ENCODE measurements at places on chromosomes 7 and 10.
A peak's percentile ranks its signal among the peaks of the same experiment; 100 is the strongest.

GRCh38 chr10:86191166-86191565 is 175.4 kb downstream of the GRID1 start:
- no peak for DNase-seq

- no peak for DNase-seq
Measured at GRCh38 chr7:2660359-2661095, 27.5 kb upstream of the AMZ1 start.

GRCh38 chr10:74342991-74343390 is 192.0 kb downstream of the ADK start:
- DNase-seq, result no peak

- no peak for DNase-seq
Measured at GRCh38 chr10:119643306-119644204, 7.6 kb upstream of the BAG3 start.

DNA sequence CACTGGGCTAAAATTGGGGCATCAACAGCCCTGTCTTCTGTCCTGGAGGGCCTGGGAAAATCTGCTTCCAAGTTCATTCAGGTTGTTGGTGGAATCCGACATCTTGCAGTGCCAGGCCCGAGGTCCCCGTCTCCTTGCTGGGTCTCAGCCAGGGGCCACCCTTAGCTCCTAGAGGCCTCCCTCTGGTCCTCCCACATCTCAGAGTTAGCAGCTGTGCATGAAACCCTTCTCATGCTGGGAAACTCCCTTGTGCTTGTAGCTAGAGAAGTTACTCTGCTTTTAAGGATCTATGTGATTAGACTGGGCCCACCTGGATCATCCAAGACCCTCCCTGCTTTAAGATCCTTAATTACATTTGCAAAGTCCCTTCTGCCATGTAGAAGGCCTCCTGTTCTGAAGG is 15.3 kb downstream of the HIP1 start:
- no peak for DNase-seq

DNA sequence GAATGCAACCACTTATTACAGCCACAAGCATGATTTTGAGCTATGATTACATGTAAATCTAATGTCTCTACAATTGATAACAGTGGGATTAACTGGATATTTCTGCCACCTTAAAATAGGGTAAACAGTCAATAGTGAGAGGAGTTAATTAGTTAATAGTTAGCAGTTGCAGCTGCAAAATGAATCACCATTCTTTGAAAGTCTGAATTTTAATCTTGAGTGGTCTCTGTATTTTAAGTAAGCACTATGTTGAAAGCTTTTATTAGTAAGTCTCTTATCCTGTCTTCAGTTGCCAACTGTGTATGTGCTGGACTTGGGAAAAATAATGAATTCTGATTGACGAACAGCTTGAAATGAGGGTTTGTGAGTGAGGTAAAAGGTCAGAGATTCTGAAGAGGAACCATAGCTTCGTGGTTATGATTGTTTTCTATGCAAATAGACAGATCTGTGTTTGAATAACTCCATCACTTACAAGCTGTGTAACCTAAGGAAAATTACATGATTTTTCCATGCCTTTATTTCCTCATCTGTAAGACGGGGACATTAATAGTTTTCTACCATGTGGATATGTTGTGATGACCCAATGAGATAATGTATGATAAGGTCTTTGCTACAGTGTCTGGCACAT is 75.2 kb downstream of the RNLS start:
- no peak for DNase-seq

GRCh38 chr10:34063592-34063991 is 729.1 kb upstream of the NRP1 start:
- DNase-seq, result no peak

GRCh38 chr7:104192434-104192833 is 15.4 kb downstream of the ORC5 start:
- DNase-seq, result no peak

DNA sequence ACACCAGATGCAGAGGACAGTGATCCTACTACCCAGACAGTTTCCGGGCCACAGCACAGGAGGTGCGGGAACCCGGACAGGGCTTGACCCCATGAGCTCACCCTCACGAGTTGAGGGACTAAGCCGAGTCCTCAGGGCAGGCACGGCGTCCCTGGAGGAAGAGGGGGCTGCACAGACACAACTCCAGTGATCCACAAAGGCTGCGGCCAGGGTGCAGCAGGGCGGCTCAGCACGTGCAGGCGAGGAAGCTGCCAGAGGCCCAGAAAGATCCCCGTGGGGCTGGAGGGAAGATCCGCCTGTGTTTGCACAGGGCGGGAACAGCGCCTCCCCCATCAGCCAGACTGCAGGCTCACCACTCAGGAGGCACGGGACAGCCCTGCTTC is 45.9 kb upstream of the TMEM72 start:
- no peak for DNase-seq

DNA sequence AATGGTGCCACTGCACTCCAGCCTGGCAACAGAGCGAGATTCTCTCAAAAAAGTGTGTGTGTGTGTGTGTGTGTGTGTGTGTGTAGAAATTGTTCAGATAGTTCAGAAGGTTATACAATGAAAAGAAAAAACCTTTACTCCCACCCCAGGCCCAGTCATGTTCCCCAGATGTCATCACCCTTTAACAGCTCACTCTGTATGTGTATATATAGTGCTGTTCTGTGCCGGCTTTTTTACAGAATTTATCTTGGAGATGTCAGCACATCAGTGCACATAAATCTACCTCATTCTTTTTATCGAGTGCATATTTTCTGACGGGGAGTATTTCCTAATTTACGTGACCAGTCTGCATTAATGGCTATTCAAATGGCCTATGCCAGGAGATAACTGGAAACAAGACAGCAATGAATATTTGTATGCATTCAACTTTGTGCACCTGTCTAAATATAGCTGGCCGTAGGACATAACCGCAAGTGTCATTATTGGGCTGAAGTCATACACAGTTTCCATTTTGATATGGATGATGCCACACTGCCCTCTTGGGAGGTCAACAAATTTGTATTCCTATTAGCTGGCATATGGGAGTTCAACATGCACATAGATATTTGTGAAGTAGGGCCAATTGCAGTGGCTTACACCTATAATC is 11.7 kb downstream of the NIPSNAP2 start:
- no peak for DNase-seq

- DNase-seq, result no peak
Measured at GRCh38 chr7:40899636-40900507, 765.1 kb downstream of the SUGCT start.

DNA sequence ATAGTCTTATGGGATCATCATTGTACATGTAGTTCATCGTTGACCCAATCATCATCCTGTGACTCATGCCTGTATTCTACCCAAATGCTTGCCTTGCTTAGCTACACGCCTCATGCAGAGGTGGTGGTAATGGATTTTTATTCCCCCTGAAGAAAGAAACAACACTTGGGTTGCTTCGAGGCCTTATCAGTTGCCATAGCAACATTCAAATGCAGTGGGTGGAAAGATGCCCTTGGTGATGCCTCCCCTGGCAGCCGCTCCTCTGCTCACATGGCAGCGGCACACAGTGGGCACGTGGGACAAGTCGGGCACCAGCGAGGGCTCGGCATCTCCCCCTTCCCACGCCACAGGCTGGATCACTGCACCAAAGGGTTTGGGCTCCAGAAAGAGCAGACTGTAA is 54.0 kb upstream of the NMT2 start:
- no peak for DNase-seq

DNA sequence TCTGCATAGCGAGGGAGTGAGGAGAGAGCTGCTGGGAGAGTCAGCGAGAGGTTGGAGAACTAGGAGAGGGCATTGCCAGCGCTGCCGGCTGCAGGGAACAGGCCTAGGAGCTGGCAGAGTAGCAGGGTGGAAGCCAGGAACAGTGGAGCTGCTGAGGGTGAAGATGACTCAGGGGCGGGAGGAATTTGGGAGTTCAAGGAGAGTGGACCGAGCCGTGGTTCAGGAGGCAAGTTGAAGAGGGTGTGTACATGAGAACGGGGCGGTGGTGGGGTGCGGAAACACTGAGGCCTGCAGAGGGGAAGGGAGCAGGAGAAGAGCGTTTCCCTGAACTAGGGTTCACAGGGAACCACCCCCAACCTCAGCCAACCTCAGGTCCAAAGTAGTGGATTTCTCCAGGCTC is 31.5 kb downstream of the HIF1AN start:
- DNase-seq, result no peak

DNA sequence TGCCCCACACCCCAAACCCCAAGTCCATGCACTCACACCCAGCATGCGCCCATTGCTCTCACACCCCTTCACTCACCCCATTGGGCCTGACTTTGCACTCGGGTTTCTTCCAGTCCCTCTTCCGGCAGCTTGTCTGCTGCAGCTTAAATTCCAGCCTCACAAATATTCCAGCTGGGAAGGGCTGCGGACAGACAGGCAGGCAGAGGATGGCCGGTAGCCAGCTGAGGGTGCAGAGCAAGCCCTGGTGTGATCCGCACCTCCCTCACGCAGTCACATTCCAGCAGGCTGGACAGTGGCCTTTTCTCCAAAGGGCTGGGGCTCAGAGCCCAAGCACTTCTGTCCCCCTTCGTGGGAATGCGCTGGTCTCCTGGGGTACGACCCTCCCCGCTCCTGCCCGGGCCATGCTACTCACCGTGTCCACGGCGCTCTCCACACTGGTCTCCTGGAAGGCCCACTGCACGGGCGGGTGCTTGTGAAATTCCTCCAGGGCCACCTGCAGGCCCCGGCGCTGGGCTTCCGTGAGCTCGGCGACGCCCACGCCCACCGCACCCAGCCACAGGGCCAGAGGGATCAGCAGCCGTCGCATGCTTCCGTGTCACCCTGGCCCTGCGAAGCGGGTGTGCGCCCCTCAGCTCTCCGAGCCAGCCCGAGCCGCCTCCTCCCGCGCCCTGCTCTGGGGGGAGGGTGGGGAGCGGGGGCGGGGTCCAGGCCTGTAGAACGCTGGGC is 1.2 kb downstream of the RARRES2 start:
- no peak for DNase-seq

DNA sequence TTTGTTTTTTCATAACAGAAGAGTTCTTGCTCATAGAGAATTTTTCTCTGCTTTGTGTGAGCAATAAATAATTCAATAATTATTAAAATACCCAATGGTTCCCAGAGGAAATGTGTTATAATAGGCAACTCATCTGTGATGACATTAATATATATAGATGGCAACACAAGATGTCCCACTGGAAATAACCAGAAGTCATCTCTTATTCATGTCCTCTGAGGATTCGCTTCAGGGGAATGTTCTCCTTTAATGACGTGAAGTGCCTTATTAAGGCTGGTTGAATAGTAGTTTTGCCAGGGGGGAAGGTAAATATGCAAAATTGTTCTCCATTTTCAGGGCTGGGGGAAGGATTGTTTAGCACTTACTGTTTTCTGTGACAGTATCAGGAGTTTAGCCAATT is 3.1 kb downstream of the SLC39A12 start:
- DNase-seq, result no peak

DNA sequence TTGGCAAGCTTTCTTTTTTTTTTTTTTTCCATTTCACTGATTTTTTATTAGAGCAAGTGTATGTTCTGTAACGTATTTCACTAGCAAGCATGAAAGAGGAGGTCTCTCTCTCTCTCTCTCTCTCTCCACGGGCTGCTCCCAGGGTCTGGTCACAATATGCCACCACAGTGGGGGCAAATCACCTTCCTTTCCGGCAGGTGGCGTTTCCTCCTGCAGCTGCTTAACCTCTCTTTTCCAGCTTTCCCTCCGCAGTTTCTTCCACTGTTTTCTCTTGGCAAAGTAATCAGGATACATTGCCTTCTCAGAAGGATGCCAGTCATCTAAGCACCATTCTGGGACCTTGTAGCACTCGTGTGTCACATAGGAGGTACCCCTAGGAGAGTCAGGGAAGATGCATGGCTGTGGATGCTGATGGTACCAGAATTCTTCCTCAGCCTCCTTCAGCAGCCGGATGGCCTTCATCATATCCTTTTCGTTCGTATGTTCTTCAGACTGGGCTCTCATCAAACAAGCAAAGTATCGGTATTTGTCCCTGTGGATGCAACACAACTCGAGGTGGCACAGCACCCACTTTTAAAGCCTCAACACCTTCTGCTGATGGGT is 197.3 kb upstream of the PODXL start:
- DNase-seq, result peak; percentile 61

DNA sequence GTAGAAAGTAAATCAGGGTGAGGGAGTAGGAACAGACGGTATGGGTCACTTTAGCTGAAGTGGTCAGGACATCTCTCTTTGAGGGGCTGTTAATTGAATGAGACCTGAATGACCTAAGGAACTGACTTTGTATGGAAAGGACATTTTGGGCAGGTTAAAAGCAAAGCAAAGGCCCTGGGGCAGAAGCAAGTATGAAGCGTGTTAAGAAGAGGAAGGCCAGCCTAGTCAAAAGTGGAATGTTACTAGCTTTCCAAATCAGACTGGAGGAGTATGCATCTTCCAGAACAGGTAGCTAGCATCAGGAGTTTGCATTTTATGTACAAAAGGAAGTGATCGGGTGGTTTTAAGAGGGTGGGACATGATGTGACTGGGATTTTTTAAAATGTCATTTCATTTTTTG is 70.9 kb upstream of the PCGF5 start:
- no peak for DNase-seq

GRCh38 chr10:87508837-87509236 is 4.1 kb downstream of the MINPP1 start:
- DNase-seq, result no peak

- no peak for DNase-seq
Measured at GRCh38 chr7:96901822-96902445, 103.4 kb upstream of the DLX6 start.

GRCh38 chr7:91784469-91784868 is 96.0 kb downstream of the MTERF1 start:
- DNase-seq, result peak; percentile 26

DNA sequence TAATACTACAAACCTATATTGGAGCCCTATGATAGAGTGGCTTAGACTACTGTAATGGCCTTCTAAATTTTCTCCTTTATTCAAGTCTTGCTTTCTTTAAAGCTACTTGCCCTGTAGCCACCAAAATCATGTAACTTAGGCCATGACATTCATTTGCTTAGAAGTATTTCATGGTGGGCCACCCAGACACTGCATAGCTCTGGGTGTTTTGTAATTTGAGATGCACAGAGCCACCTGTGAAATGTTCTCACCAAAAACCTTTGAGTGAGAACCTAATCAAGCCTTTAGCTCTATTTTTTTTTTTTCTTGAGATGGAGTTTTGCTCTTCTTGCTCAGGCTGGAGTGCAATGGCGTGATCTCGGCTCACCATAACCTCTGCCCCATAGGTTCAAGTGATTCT is 133.6 kb downstream of the RNF216 start:
- no peak for DNase-seq

GRCh38 chr10:130914367-130914766 is 397.2 kb downstream of the TCERG1L start:
- no peak for DNase-seq

- DNase-seq, result no peak
Measured at GRCh38 chr10:29675984-29676383, 41.2 kb upstream of the SVIL start.

DNA sequence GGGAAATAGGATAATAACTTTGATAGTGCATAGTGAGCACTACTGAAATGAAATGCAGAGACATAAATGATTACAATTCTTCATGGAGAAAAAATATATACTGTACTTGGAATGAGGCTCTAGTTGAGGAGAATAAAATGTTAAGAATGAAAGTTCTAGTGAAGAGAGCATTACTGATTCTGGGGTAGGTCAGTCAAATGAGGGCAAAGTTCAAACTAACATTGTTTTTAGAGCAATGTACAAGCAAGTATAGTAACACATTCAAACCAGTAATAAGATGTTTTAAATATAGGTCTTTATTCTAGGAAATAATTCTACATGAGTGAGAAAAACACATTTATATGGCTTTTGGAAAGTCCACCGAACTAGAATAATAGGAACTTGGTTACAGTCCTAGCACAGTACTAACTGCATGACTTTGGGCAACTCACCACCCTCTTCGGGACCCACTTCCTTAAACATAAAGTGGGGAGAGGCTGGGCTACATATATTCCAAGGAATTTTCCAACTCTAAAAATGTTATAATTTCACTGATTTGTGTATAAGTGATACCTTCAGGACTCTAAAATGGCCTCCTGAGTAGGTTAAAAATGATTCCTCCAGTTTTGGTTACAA is 86.4 kb downstream of the CDK6 start:
- DNase-seq, result no peak

Data from A549 (cell line).